ENCODE measurements at places on chromosomes 16 and 17. TPM values are rescaled to one million over a fixed set of nuclear protein-coding genes. Genes with fewer than 3 reads are reported as not detected.

The CAPNS2 gene
- total RNA-seq: not detected

- H3K27ac ChIP-seq: peak overlapping the region; percentile 95
- H3K4me3 ChIP-seq: no peak overlapping the region
- no peaks in the 10 kb centered on the region for H3K27me3 ChIP-seq
- DNase-seq: no peak
Measured at GRCh38 chr16:88489163-88489741, 36.2 kb downstream of the ZFPM1 start.

GRCh38 chr16:426115-426905 lies 861 bp downstream of the RAB11FIP3 start:
- peak overlapping the region; percentile 87 for H3K4me3 ChIP-seq
- no peak for DNase-seq
- no peaks in the 10 kb centered on the region for H3K27me3 ChIP-seq
- H3K27ac ChIP-seq: no peak overlapping the region
- peaks cover 60% of the 10 kb centered on the region for H3K4me1 ChIP-seq
- H3K36me3 ChIP-seq: no peaks in the 10 kb centered on the region

The MYH2 gene
- total RNA-seq: not detected

DNA sequence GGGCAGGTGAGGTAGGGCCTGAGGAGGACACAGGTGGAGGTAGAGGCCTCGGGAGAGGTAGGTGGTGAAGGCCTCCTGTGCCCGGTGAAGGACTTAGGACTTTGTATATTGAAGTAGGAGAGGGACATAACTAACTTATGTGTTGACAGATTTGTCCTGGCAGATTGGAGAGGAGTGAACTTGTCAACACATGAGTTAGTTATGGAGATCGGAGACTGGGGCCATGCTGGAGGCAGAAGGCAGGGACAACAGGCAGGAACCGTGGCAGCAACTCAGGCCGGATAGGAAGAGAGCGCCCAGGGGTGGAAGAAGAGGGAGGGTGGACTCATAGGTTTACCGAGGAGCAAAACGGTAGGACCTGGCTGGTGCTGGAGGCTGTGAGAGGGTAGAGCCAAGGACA lies 18.4 kb downstream of the GLP2R start:
- H3K27ac ChIP-seq: no peak overlapping the region
- peaks cover 27% of the 10 kb centered on the region for H3K4me1 ChIP-seq
- H3K27me3 ChIP-seq: no peaks in the 10 kb centered on the region
- no peak for DNase-seq
- no peaks in the 10 kb centered on the region for H3K36me3 ChIP-seq

GRCh38 chr16:31181102-31181830 lies 1.3 kb downstream of the FUS start:
- DNase-seq: no peak
- peaks cover 45% of the 10 kb centered on the region for H3K36me3 ChIP-seq
- H3K27ac ChIP-seq: peak overlapping the region; percentile 94
- peaks cover 64% of the 10 kb centered on the region for H3K4me1 ChIP-seq

DNA sequence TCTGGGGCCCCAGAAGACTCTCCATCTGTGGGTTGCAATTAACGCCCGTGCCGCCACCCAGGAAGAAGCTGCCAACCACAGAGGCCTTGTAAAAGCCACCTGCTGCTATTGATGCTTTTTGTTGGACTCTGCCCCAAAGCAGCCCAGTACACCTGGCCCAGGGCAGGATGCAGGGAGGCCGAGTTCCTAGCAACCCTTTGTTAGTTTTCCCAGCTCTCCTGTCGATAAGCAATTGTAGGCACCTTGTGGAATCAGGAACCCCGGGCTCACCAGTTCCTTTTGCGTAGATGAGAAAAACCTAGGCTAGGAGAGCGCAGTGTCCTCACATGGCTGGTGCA lies 103.3 kb downstream of the ABCC6 start:
- H3K27ac ChIP-seq: no peak overlapping the region
- no peaks in the 10 kb centered on the region for H3K27me3 ChIP-seq
- no peak overlapping the region for H3K4me3 ChIP-seq
- DNase-seq: no peak
- H3K36me3 ChIP-seq: peaks cover 83% of the 10 kb centered on the region
- H3K4me1 ChIP-seq: no peaks in the 10 kb centered on the region

GRCh38 chr17:57684711-57685498 lies 60.2 kb downstream of the CCDC182 start:
- DNase-seq: no peak
- H3K36me3 ChIP-seq: peaks cover 14% of the 10 kb centered on the region

GRCh38 chr16:25012525-25012991 lies 2.6 kb downstream of the ARHGAP17 start:
- peaks cover 52% of the 10 kb centered on the region for H3K4me1 ChIP-seq
- H3K27me3 ChIP-seq: no peaks in the 10 kb centered on the region
- DNase-seq: no peak
- H3K36me3 ChIP-seq: peaks cover 7% of the 10 kb centered on the region

DNA sequence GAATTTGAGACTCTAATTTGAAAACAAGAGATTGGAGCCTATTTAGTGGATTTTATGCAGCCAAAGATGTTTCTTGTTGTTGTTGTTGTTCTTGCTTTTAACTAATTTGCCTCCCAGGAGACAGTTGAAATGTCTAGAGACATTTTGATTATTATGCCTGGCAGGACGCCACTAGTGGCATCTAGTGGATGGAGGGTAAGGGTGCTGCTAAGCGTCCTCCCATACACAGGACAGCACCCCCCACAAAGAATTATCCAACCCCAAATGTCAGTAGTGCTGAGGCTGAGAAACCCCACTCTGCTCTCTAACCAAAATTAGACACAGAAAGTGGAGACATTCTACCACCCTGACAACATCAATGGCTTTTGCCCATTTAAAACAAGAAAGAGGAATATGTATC lies 15.4 kb upstream of the HSBP1 start:
- no peak overlapping the region for H3K27ac ChIP-seq
- H3K4me3 ChIP-seq: no peak overlapping the region
- H3K27me3 ChIP-seq: peaks cover 2% of the 10 kb centered on the region
- H3K36me3 ChIP-seq: no peaks in the 10 kb centered on the region
- no peak for DNase-seq

The MVP gene
- total RNA-seq: 22.0 TPM

GRCh38 chr17:46194393-46195216 lies 1.4 kb upstream of the KANSL1 start:
- no peaks in the 10 kb centered on the region for H3K36me3 ChIP-seq
- peaks cover 46% of the 10 kb centered on the region for H3K4me1 ChIP-seq
- peak overlapping the region; percentile 98 for H3K4me3 ChIP-seq
- DNase-seq: no peak

GRCh38 chr17:76527430-76528111 lies 9.9 kb downstream of the CYGB start:
- no peaks in the 10 kb centered on the region for H3K27me3 ChIP-seq
- H3K4me1 ChIP-seq: peaks cover 91% of the 10 kb centered on the region
- peak; percentile 80 for DNase-seq
- no peaks in the 10 kb centered on the region for H3K36me3 ChIP-seq
- H3K27ac ChIP-seq: no peak overlapping the region

DNA sequence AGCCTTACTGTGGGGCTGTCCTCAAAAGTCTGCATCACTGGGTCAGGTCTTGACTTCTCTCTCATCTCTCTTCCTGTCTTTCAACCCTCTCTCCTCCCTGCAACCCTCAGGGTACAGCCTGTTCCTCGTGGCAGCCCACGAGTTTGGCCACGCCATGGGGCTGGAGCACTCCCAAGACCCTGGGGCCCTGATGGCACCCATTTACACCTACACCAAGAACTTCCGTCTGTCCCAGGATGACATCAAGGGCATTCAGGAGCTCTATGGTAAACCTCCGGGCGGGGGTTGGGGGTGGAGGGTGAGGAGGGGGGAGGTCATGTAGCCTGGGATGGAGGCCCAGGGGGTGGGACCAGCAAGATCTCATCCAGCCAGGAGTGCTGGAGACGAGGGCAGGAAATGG lies 12.7 kb downstream of the MMP2 start:
- H3K36me3 ChIP-seq: no peaks in the 10 kb centered on the region
- no peak overlapping the region for H3K4me3 ChIP-seq
- peaks cover 32% of the 10 kb centered on the region for H3K4me1 ChIP-seq
- H3K27me3 ChIP-seq: no peaks in the 10 kb centered on the region
- DNase-seq: no peak
- H3K27ac ChIP-seq: no peak overlapping the region

GRCh38 chr17:30780343-30780742 lies 44.1 kb downstream of the CRLF3 start:
- H3K4me3 ChIP-seq: no peak overlapping the region
- no peaks in the 10 kb centered on the region for H3K4me1 ChIP-seq
- 0 out of 2 replicates have a peak, but pooled peaks cover 1% of the 10 kb centered on the region for H3K36me3 ChIP-seq
- no peaks in the 10 kb centered on the region for H3K27me3 ChIP-seq
- no peak overlapping the region for H3K27ac ChIP-seq

DNA sequence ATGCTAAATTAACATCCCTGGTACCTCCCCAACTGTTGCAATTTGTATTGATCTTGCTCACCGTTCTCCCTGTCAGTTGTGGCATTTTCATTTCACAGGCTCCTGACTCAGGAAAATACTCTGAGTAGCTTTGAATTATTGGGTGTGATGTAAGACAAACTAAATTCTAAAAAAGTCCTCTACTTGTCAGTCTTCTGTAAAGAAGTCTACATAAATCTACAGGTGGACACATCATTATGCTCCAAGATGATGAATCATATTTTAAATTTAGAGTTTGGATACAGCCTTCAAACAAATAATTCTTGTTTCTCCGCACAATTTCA lies 47.2 kb downstream of the MARCHF10 start:
- no peaks in the 10 kb centered on the region for H3K4me1 ChIP-seq
- no peaks in the 10 kb centered on the region for H3K27me3 ChIP-seq
- no peak overlapping the region for H3K27ac ChIP-seq
- H3K4me3 ChIP-seq: no peak overlapping the region
- no peaks in the 10 kb centered on the region for H3K36me3 ChIP-seq

DNA sequence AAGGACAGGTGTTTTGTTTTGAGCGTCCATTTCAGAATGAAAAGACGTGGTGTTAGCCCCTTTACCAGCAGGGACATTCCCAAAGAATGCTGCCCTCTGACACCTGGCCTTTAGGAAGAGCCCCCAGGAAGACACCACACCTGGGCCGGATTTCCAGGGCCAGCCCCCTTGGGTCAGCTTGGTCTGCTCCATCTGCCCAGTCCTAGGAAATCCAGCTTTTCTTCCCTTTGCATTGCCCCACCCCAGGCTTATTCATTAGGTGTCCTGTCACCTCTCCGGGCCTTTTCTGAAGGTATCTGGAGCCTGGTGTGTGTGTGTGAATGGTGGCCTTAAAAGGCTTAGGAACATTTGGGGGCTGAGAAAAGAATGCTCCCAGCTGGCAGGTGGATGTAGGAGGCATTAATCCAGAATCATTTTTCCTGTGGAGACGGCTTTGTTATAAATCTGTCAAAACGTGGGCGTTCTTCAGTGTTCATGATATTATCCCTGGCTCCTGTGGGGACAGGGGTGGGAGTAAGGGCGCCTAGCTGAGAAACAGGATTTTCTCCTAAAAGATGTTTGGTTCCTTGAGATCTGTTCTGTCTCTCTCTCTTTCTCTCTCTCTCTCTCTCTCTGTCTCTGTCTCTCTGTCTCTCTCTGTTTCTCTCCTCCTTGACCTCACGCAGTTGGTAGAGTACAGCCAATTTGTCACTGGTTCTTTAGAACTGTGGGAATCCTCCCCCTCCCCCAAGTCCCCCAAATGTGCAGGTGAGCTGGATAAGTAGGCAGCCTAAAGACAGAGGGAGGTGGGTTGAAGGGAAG lies 84.0 kb downstream of the NTN1 start:
- no peaks in the 10 kb centered on the region for H3K27me3 ChIP-seq
- DNase-seq: no peak
- no peak overlapping the region for H3K27ac ChIP-seq
- no peak overlapping the region for H3K4me3 ChIP-seq
- no peaks in the 10 kb centered on the region for H3K4me1 ChIP-seq

The KRTAP9-8 gene
- not detected for total RNA-seq

The PAQR4 gene
- total RNA-seq: 24.8 TPM

- DNase-seq: peak; percentile 23
- H3K4me3 ChIP-seq: no peak overlapping the region
- H3K36me3 ChIP-seq: no peaks in the 10 kb centered on the region
Measured at GRCh38 chr17:36921095-36921851, 16.0 kb upstream of the LHX1 start.

DNA sequence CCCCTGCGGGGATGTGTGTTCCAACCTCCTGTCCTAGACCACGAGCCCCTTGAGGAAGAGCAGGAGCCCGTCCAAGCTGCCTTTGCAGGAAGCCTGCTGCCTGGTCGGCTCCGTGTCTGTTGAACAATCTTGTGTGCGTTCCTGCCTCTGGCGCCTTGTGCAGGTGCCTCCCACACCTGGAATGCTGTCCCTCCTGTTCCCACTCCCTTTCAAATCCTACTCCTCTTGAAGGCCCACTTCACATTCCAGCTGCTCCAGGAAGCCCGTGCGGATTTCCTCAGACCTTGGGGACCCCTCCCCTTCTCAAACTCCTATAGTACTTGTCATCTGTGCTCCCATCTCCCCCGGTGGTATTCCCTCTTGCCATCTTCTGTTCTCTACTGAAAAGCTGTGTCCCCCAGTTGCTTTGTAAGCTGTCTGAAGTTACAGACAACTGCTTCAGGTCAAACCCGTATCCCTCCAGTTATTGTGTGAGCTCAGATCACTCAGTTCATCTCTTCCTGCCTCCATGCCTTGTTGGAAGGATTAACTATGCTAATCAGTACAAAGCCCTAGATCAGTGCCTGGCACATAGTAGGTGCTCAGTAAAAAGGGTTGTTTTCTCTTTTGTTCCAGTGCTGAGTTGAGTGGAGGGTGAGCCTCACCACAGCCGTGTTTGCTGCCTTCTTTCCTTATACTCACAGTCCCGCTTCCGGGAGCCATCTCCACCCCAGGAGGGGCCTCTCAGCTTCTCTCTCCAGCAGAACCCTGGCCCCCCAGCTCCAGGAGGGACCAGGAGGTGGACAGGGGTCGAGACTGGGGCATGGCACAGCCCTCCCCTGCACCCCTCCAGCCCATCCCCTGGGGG lies 241.8 kb upstream of the CIBAR2 start:
- peaks cover 19% of the 10 kb centered on the region for H3K4me1 ChIP-seq
- DNase-seq: no peak
- no peaks in the 10 kb centered on the region for H3K27me3 ChIP-seq

The SLFN12 gene
- not detected for total RNA-seq

DNA sequence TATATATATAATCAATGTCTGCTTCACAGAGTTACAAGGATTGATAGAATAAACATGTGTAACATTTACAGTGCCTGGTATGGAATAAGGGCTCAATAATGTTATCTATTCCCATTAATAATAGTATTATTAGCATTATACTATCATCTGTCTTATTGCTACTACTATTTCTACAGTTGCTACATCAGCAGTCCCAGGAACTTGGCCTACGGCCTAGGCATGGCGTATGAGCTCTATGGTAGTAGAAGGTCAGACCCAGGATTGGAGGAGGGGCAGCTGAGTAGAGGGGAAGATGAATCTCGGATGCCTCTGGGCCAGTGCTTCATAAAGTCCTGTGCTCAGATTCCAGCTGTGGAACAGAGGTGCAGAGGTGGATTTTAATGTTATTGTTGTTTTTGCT lies 146.3 kb upstream of the TBX2 start:
- H3K4me1 ChIP-seq: peaks cover 15% of the 10 kb centered on the region
- no peaks in the 10 kb centered on the region for H3K36me3 ChIP-seq
- no peak overlapping the region for H3K27ac ChIP-seq
- H3K4me3 ChIP-seq: no peak overlapping the region
- H3K27me3 ChIP-seq: no peaks in the 10 kb centered on the region

GRCh38 chr17:56908001-56908542 lies 5.8 kb downstream of the TRIM25 start:
- H3K4me1 ChIP-seq: peaks cover 36% of the 10 kb centered on the region
- H3K27me3 ChIP-seq: no peaks in the 10 kb centered on the region
- H3K4me3 ChIP-seq: no peak overlapping the region
